ENCODE measurements at places on chromosomes 4 and X.

DNA sequence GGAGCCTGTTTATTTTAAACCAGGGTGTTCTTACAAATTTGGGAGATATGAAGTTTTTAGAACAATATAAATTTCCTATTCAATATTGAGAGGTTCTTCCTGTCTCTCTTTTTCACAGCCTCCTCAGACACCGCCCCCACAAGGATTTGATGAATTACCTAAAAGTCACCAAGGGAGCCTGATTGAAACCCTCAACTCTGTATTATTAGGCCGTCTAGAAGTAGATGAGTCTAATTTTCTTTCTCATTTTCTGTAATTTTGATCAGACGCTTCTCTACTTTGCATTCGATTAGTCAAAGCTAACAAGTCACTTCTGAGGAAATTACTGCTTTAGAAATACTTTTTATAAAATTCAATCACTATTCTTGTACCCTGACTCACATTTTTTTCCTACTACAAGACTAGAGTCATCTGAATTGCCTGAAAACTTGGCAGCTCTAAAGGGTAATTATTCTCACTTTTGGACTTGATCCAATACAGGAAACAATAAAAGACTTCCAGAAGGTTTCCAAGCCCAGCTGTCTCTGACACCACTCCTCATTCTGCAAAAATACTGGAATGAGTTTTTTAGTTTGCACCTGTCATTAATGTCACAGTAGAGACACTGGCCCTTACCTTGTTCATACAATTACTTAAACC, 111.2 kb downstream of the ELOVL6 start:
- no peak for DNase-seq

- DNase-seq, result no peak
Measured at GRCh38 chr4:18250564-18250963, 229.0 kb upstream of the LCORL start.

GRCh38 chr4:71867598-71867997, 83.7 kb upstream of the GC start:
- DNase-seq, result no peak

GRCh38 chr4:83905952-83906351, 370.0 kb downstream of the GPAT3 start:
- no peak for DNase-seq

- DNase-seq, result no peak
Measured at GRCh38 chr4:169818063-169818679, 60.4 kb upstream of the HPF1 start.

All from T-helper 9 cell (primary cell).